Left kidney (tissue), 8 donors: ENCODE measurements at places on chromosomes 2 and 18. TPM values are rescaled to one million over a fixed set of nuclear protein-coding genes. Genes with fewer than 3 reads are reported as not detected.

DNA sequence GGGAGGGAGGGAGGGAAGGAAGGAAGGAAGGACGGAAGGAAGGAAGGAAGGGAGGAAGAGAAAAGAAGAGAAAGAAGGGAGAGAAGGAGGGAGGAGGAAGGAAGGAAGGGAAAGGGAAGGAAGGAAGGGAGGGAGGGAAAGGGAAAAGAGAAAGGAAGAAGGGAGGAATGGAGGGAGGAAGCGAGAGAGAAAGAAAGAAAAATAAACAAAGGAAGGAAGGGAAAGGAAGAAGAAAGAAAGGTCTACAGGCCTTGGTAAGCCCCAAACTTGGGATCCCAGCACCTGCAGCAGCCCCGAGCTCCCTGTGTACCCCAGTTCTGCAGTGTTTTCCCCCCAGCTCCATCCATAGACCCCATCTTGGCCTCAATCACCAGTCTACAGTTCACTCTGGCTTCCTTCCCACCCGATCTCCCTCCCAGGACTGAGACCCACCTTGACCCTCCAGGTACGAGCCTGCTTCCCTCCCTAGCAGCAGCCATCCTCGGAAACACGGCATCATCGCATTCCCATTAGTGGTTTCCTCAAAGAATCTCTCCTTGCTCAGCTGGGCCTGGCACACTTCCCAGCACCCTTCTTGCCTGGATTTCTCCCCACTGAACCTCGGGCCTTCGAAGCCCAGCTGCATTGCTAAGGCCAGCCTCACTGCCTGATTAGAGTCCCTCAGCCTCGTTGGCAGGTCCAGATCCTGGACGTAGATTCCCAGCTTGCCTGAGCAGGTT, 46.1 kb upstream of the SH3BP4 start:
- DNase-seq: no peak

GRCh38 chr2:221231511-221231910, 340.6 kb downstream of the EPHA4 start:
- no peak for DNase-seq

- DNase-seq: no peak
Observed at GRCh38 chr2:182618672-182619079, 97.4 kb upstream of the DNAJC10 start.

FIGN gene
- 14.1 TPM for polyA plus RNA-seq

DNA sequence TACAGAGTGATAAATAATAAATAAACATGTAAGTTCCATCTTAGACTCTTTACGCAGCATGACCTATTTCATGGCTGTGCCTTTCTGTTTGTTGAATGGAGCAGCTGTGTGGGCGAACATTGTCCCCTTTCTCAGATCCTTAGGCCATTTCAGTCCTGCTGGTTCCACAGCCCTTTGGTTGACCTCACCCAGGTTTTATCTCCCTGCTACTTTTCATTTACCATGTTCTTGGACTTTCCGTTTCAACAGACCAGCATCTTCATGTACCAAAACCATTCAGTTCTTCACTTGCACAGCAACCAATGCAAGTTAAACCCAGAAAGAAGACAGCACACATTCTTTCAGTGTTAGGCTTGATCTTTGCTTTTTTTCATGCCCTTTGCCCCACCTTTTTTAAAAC, 83.8 kb downstream of the XRCC5 start:
- DNase-seq: no peak

GRCh38 chr2:173740639-173741038, 224.5 kb downstream of the SP3 start:
- DNase-seq: no peak

DNA sequence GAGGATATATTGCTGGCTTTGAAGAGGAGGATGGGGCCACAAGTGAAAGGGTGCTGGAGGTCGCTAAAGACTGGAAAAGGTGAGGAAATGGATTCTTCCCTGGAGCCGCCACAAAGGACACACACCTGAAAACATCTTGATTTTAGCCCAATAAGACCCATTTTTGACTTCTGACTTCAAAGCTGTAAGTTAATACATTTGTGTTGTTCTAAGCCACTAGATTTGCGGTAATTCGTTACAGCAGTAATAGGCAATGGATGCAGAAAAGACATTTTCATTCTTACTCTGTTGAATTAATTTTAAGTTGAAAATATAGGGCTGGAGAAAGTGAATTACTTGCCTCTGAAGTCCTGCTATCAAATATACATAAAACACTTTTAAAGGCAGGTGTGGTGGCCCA, 117.7 kb upstream of the RAB12 start:
- no peak for DNase-seq

- no peak for DNase-seq
Observed at GRCh38 chr2:170816504-170817092, at the start of gene GAD1. TSS of gene GAD1 (plus strand) at chr2:170816887. CDS start at chr2:170818592, 1,705 bp downstream.

CBLN2 gene
- polyA plus RNA-seq: 16.4 TPM

- no peak for DNase-seq
Observed at GRCh38 chr2:26477911-26478253, at the start of gene OTOF. TSS of gene OTOF (minus strand) at chr2:26478124.

DNA sequence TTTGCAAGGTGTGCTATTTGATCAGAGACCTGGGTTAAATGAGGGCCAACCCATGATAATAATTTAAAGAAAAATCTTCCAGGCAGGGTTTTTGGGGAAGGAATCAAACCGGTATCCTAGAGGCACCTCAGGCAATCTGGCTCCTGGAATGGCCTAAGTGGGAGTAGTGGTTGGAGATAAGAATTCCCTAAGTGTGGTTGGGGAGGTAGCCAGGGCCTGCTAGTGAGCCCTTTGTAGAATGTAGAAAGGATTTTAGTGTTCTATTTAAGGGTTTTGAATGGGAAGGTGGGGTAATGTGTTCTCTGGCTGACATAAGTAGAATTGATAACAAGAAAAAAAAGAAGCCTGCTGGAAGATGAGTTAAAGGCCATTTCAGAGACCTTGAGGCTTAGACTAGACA, 422.2 kb downstream of the XIRP2 start:
- DNase-seq: no peak

- no peak for DNase-seq
Observed at GRCh38 chr2:58594175-58594574, 353.1 kb upstream of the FANCL start.

- no peak for DNase-seq
Observed at GRCh38 chr2:23637011-23637778, 252.2 kb downstream of the KLHL29 start.

CAPN14 gene
- 0.13 TPM for polyA plus RNA-seq

DNA sequence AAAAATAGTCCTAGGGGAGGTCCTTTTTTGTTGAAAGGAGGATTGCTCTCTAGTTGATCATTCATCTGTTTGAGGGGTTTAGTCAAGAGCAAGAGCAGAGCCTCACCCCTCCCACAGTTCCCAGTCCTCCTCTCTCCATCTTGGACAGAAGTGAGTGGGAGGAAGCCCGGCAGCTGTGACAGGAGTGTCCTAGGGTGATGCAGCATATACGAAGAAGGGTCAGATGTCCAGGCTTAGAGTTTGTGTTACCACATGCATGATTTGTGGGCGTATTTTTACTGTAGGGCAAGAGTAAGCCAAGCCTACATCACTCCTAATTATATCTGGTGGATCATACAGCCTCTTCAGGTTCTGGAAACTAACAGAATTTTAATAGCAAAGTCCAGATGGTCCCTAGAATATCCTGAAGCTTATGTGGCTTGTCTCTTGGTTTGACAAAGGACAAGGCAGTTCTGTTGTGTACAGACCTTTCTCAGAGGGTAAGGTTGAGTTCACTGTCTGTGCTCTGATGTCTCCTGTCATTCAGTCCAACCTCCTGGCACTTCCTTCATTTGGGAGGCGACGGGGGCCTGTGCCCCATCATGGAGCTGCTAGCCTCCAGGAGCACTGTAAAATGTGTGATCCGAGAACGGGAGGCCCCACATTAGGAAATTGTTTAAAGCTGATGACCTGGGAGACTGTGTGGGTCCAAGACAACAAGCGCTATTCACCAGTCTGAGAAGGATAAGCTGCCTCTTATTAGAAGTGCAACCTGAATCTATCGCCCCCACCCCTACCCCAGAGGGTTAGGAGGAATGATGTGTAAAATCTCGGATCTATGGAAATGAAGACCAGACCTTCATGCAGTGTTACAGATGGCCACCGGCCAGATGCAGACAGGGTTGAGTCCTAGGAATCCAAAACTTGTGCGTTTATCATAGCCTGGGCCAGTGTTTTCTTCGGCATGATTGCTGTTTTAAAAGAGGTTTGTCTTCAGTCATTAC, 6.9 kb downstream of the CEP68 start:
- DNase-seq: no peak

DNA sequence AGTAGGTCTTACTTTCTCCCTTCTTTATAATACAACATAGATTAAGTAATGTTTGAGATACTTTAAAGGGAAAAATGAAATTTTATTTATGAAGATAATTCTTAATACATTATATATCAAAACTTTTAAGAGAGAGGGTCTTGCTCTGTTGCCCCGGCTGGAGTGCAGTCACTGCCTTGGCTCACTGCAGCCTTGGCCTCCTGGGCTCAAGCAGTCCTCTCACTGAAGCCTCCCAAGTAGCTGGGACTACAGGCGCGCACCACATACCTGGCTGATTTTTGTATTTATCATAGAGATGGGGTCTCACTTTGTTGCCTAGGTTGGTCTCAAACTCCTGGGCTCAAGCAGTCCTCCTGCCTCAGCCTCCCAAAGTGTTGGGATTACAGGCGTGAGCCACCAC, 94.8 kb downstream of the COX7A2L start:
- DNase-seq: no peak

SRD5A2 gene
- polyA plus RNA-seq: 0.13 TPM

DNA sequence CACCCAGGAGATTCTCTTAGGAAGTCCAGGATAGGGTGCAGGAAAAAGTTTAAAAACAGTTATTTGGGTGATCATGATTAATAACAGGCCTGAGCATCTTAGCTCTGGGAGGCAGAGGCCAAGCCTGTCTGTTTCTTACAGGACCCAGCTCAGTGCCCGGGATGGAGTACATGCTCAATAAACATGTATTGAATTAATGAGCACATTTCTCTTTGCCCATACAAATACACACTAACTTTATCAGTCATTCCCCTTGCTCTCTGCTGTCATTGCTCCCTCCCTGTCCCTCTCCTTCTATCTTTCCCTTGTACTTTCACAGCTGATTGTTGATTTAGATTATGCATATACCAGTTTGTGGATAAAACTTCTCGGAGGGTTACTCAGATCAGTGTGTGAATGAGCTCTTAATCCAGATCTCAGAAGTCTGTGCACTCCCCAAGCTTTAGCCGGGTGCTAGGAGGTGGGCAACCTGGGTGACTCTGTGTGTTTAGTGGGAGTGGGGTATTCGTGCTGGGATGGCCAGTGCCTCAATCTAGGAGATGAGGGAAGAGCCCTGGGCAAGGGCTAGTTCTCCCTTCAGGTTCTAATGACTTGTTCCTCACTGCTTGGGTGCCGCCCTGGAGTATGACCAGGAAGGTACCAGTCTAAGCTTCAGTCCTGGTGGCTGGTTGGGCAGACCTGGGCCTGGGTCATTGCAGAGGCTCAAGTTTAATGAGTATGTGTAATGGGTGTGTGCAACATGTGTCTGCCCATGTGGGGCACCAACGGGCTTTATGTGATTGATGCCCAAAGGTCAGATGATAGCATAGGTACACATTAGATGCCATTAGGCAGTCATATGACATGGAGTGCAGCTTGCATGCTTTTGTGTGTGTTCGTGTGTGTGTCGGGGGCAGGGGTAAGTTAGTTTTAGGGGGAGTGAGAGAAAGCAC, 10.6 kb downstream of the EMX1 start:
- DNase-seq: no peak

KCNE4 gene
- 16.9 TPM for polyA plus RNA-seq

- peak; percentile 19 for DNase-seq
Observed at GRCh38 chr18:5073026-5073944, 123.8 kb downstream of the AKAIN1 start.

GRCh38 chr2:71933467-71934319, 214.0 kb downstream of the CYP26B1 start:
- no peak for DNase-seq

DNA sequence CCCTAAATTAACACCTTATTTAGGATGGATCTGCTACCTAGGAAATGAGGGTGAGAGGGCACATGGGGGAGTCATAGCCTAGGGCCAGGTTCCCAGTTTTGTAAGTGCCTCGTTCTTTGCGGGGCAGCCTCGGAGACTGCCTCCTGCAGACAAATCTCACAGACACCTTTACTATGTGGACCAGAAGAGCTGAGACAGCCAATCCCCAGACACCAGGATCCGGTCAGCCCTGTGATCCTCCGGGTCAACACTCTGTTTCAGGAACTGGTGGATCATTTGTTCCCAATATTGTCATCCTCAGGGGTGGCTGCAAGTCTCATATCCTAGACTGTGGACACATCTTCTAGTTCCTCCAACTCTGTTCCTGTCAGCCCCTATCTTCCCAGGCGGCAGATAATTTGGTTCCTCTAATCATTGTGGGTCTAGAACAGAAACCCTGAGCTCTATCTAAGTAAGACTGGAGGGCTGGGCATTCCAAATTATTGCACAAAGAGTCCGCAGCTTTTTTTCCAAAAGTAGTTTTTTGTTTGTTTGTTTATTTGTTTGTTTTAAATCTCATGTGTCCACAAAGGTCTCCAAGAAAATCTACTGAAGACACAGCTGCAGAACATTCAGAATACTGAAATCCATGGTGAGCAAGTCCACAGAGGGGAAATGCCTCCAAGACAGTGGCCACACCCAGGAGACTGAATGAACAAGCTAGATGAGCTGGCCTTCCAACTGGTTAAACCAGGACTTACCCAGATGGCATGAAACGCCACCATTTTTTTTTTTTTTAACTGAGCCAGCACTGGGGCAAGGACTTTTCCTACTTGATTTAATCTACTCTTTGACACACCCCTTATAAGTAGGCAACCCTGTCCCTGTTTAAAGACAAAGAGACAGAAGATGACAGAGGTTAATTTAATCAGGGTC, 6.2 kb upstream of the GDF7 start:
- DNase-seq: no peak

DNA sequence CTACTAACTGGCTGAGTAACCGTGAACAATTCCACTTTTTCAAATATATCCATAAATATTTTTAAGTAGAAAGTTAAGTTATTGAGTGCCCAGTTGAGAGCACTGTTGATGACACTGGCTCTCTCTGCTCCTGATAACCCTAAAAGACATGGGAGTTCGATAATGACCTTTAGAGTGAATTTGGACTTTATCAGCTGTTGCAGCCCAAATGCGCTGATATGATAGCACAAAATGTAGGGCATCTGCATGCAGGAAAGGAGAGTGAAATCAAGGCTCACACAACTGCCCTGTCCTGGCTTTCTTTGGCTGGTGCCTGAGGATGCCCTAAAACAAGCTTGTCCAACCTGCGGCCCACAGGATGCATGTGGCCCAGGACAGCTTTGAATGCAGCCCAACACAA, 60.0 kb upstream of the ALK start:
- no peak for DNase-seq

IL18RAP gene
- polyA plus RNA-seq: 0.27 TPM

GRCh38 chr2:132270981-132271546, 109.3 kb upstream of the ANKRD30BL start:
- no peak for DNase-seq
